ENCODE measurements at places on chromosomes 2 and 18.

- DNase-seq, result no peak
Observed at GRCh38 chr2:212646698-212647366, 108.2 kb upstream of the ERBB4 start.

GRCh38 chr18:52636536-52636935 lies 296.5 kb downstream of the DCC start:
- no peak for DNase-seq

GRCh38 chr2:28665041-28665704 lies 86.5 kb upstream of the PPP1CB start:
- no peak for DNase-seq

DNA sequence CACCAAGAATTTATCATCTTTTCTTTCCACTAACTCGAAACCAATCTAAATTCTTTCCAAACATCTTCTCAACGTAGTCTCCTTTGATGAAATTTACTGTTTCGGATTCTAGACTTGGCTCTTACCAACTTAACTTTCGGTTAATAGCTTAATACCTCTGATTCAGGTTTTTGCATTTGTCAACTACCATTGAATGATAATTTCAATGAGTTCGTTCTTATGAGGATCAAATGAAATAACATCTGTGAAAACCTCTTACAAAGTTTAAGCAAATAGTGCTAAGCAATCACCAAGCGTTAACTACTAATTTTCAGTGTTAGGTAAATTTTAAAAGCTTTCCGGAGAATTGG lies 593 bp upstream of the NRBP1 start:
- DNase-seq, result no peak

- peak; percentile 66 for DNase-seq
Observed at GRCh38 chr2:190996338-190996946, 17.5 kb downstream of the STAT1 start.

- no peak for DNase-seq
Observed at GRCh38 chr2:41913311-41913710, 134.5 kb upstream of the PKDCC start.

DNA sequence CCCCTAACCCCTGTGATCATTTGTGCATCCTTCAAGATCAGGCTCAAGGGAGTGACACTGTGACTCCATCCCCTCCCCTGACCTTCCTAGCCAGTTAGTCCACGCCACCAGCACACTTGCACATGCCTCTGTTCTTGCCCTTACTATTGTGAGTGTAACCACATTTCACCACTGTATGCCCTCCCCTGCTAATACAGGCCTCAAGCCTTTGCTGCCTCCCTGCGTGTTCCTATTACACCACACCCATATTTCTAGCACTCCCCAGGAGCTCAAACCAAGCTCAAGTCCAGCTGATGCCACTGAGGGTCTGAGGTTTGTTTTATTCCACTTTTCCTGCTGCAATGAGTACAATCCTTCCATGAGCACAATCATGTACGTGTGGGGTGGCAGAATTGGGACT lies 288.9 kb upstream of the FBXO11 start:
- no peak for DNase-seq

GRCh38 chr2:148048475-148049221 lies 27.8 kb downstream of the MBD5 start:
- DNase-seq, result no peak

- peak; percentile 91 for DNase-seq
Observed at GRCh38 chr2:237673130-237674001, 46.0 kb downstream of the LRRFIP1 start.

DNA sequence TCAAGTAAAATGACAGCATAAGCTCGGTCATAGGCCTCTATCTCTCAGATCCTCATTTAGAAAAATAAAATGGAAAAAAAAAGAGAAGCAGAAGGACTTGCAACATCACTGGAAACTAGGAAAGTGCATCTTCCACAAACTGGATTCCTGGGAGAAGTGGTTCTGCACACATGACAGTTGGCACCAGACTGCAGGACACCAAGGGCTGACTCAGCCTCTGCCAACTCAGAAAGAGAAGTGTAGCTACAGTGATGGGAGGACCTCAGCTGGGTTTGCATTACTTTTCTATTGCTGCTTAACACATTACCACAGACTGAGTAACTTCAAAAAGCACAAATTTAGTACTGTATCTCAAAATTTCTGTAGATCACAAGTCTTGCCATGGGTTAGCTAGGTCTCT lies 409.5 kb upstream of the GCFC2 start:
- no peak for DNase-seq

DNA sequence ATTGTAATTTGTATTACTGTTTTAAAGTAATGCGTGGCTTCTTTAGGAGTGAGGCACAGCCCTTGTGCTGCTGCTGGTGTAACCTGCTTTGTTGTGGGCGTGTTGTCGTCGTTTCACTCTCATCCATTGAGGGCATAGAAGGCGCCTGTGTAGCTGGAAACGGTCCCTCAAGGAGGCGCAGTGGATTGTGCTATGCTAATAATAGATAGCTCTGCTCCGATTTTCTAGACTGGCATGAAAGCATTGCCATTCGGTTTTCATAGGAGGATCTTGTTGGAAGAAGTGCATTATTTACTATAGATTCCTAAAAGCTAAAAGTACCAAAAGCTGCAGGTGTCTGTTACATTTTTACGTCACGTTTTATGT lies 17.9 kb downstream of the RAB12 start:
- no peak for DNase-seq

- DNase-seq, result no peak
Observed at GRCh38 chr2:46999857-47000678, 84.5 kb upstream of the MCFD2 start.

GRCh38 chr2:237978058-237978712 lies 11.4 kb downstream of the UBE2F start:
- DNase-seq, result no peak

DNA sequence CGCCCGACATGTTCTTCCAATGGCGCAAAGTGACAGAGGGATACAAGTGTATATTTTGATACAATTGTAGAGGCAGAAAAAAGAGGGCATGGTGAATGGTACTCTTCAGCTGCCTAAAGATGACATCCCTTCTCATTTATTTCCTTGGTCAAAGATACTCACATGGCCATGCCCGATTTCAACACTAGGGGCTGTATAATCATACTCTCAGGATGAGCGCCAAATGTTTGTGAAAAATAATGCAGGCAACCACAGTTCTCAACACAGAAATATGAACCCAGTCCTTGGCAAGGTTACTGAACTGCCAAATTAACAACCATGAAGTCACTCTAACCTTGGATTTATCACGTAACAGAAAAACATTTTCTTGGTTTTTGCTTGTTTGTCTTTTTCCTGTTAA lies 204.4 kb downstream of the CCDC102B start:
- DNase-seq, result no peak

- DNase-seq, result no peak
Observed at GRCh38 chr2:46267616-46268015, 29.6 kb upstream of the EPAS1 start.

GRCh38 chr18:62258093-62258492 lies 67.0 kb upstream of the TNFRSF11A start:
- DNase-seq, result no peak

GRCh38 chr18:32437100-32437834 lies 33.4 kb downstream of the GAREM1 start:
- no peak for DNase-seq

GRCh38 chr2:224442071-224442967 lies 40.4 kb upstream of the FAM124B start:
- no peak for DNase-seq

- no peak for DNase-seq
Observed at GRCh38 chr2:162164802-162165201, 12.8 kb upstream of the GCG start.

DNA sequence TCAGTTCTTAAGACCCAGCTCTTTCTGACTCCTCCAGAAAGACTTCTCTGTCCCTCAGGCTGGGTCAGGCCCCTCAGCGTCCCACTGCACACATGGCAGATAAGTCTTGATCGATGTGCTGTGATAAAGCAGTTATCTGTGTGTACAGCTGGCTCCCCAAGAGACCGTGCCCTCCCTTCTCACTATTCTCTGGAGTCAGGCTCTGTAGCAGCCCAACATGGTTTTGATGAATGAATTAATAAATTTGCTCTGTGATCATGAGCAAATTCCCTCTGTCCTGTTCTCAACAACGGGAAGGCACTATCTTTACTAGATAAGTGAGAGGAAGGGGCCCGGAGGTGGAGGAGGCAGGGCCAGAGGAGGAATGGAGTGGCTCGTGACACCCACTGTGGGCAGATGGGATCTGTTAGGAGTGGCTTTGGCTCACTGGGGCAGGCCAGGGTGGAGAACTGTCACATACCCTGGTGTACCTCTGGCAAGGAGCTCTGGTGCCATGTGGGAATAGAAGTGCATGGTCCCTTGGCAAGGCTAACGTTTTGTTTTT lies 48.3 kb downstream of the ZFP36L2 start:
- DNase-seq, result no peak

DNA sequence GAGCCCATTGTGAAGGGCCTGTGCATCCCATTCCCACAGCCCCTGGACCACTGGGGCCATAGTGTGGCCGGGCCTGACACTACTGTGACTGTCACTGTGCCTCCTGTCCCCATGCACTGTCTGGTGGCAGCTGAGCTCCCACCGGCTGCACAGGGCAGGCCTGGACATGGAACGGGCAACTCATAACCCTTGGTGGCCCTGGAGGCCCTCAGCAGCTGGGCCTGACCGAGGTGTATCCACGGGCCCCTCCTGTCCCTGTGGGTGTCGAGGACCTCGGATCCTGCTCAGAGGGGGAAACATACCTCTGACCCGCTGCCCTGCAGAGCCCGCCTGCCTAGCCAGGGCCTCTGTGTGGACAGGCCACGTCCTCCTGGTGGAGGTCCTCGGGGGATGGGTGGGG lies 7.8 kb upstream of the GAL3ST2 start:
- no peak for DNase-seq

GRCh38 chr18:41484069-41484468 lies 471.0 kb upstream of the PIK3C3 start:
- no peak for DNase-seq

DNA sequence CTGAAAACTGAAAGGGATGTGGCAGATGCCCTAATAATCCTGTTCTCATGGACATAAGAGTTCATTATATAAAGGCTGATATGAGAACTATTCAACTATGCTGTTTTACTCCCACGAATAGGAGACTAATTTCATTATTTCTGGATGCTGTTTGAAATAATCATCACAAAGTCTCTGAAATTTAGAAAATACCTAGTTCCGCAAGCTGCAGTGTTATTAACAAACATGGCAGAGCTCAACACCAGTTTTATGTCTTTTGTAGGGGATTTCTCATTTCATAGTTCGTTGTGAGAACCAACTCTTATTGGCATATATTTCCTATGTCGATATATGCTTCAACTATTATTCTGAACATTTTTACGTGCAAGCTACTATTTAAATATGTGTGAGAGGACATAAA lies 200.3 kb upstream of the SLC8A1 start:
- no peak for DNase-seq

DNA sequence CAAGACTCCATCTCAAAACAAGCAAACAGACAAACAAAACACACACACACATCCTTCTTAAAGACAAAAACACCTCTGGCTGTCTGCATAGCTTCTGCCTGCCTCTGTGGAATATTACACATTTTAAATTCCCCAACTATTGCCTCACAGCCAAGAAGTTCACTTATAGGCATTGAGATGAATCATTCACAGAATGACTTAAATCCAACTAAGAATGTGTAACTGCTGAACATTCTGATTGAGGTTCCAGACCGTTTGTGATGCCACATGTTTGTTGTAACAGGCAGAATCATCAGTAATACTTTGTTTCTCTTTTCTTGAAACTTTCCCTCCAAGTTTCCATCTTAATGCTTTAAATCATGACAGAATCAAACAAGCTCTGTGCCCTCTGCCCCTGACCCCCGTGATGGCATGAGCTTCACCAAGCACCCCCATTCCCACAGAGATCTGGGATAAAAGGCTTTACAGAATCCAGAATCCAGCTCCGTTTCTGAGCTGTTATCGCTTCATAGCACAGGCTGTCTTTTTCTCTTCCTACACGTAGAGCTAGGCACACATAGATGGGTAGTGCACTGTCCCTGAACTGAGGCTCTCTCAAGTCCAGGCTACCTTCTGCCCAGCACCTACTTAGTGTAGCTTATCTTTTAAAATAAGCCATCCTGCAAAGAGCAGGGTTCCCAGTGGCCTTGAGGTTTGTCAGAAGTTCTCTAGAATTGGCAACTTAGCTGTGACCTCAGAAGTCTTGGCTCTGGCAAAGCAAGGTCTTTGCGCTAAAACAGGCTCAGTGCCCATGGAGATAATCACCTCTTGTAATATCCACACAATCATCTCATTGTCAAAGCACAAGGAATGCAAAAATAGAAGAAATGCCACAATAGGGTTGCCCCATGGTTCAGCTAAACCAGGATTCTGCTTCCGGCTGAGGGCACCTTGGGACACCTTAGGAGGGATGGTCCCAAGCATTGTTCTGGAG lies 32.9 kb downstream of the EPAS1 start:
- DNase-seq, result no peak

- no peak for DNase-seq
Observed at GRCh38 chr2:157843935-157844334, 32.2 kb downstream of the ACVR1 start.

DNA sequence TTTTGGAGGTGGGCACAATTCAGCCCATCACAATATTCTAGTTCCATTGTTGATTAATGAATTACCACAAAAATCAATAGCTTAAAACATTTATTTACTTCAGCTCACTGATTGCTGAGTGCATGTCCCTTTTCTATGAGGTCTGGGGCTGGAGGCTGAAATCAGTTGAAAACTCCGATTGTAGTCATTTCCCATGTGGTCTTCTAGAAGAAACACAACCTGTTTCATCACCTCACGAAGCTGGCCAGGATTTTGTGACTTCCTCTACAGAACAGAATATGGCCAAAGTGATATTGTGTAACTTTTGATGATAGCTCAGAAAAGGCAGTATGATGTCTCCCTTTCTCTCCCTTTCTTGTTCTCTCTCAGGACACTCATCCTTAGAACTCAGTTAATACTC lies 44.1 kb upstream of the CYRIA start:
- no peak for DNase-seq

- no peak for DNase-seq
Observed at GRCh38 chr2:160376576-160376975, 117.0 kb downstream of the RBMS1 start.

DNA sequence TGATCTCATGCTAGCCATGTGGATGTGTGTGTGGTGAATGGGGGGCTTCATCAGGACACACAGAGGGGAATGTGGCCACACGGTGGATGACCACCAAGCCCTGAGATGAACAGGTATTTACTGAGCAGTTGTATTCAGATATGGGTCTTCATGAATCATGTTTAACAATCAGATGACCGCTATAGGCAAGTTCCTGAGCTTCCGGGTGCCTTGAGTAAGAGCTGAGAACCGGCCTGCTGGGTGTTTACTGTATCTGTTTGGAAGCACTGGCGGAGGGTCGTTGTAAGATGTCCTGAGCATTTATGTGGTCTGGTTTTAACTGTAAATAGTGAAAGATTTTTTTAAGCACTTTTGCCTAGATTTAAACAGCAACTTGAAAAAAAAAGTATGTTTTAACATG lies 43.9 kb downstream of the BOLA3 start:
- no peak for DNase-seq

GRCh38 chr2:31674446-31674845 lies 93.7 kb upstream of the SRD5A2 start:
- DNase-seq, result no peak

GRCh38 chr18:24968238-24968775 lies 383.7 kb downstream of the ZNF521 start:
- no peak for DNase-seq

GRCh38 chr2:202178346-202178958 lies 59.9 kb downstream of the SUMO1 start:
- DNase-seq, result peak; percentile 57
